Bladder microvascular endothelial cell (primary cell): ENCODE measurements at places on chromosomes 3 and 15. TPM values are rescaled to one million over a fixed set of nuclear protein-coding genes. Genes with fewer than 3 reads are reported as not detected.

Gene ABCC5
- 7.9 and 17.1 TPM in 2 replicates for total RNA-seq

Gene AGBL1
- total RNA-seq, result not detected in 2 replicates

Gene MYL3
- not detected in 2 replicates for total RNA-seq

Gene EXD1
- not detected in 2 replicates for total RNA-seq

Gene CCR3
- total RNA-seq, result not detected in 2 replicates

Gene SIDT1
- not detected in 2 replicates for total RNA-seq

Gene PIGZ
- 2.1 and 3.5 TPM in 2 replicates for total RNA-seq

Gene HESX1
- total RNA-seq, result 0.16 TPM in 1 of 2 replicates, not detected in the other

Gene FBXO40
- total RNA-seq, result under 0.01 TPM in 1 of 2 replicates, not detected in the other

Gene MINAR1
- total RNA-seq, result 0.16 and 0.31 TPM in 2 replicates

Gene CP
- 0.81 and 2.5 TPM in 2 replicates for total RNA-seq

Gene SOX2
- total RNA-seq, result not detected in 2 replicates

Gene SPINK8
- total RNA-seq, result not detected in 2 replicates

Gene DNAH12
- total RNA-seq, result under 0.01 and 0.16 TPM in 2 replicates

Gene NANOGP8
- total RNA-seq, result not detected in 2 replicates

Gene KNL1
- total RNA-seq, result 13.5 and 16.5 TPM in 2 replicates
